ENCODE measurements at places on chromosomes 2 and 18.

- no peak for DNase-seq
Measured at GRCh38 chr2:137826373-137827372, 137.6 kb upstream of the HNMT start.

GRCh38 chr2:197452754-197453122 lies 614 bp upstream of the COQ10B start:
- DNase-seq, result no peak

DNA sequence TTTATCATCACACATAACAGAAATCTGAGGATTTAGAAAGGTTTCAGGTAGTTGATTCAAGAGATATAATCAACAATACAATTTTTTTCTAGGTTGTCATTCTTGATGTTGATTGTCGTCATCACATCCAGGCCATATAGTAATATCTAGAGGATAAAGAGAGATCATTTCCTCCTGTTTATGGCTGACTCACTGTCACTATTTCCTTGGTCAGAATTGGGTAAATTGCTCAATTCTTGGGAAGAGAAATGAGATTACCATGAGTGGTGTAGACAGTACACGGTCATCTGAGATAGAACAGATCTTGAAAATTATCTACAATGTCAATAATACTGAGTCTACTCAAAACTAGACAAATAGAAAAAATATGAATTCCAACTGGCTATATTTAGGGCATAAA lies 78.8 kb downstream of the ZNF804A start:
- DNase-seq, result no peak

- DNase-seq, result no peak
Measured at GRCh38 chr2:65728477-65729180, 296.2 kb upstream of the SPRED2 start.

- DNase-seq, result no peak
Measured at GRCh38 chr2:29480426-29480825, 365.2 kb downstream of the CLIP4 start.

- peak; percentile 8 for DNase-seq
Measured at GRCh38 chr2:86025229-86025820, 80.4 kb downstream of the POLR1A start.

DNA sequence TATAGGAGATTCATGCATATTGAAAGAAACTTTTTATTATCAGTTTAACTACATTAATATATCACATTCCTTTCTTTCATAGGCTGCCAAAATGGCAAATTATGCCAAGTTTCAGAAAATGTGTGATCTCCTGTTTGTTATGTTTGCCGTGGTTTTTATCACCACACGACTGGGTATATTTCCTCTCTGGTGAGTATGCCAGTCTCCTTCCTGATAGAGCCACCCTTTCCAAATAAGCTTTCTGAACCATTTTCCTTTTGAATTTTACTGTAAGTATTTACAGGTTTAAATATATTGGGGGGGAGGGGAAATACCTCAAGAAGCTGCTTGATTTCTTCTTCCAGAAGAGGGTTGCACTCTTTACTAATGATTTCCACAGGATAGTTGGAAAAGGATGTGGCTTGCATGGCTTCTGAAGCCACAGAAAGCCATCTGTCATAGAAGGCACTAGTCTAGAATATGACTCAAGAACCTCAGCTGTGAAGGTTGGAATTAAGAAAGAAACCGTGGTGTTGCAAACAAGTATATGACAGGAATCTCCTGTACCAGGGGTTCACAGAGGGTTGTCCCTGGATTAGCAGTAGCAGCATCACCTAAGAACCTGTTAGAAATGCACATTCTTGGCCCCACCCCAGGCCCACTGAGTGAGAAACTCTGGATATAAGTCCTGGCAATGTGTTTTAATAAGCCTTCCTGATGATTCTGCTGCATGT lies 84.5 kb upstream of the NOSTRIN start:
- no peak for DNase-seq

DNA sequence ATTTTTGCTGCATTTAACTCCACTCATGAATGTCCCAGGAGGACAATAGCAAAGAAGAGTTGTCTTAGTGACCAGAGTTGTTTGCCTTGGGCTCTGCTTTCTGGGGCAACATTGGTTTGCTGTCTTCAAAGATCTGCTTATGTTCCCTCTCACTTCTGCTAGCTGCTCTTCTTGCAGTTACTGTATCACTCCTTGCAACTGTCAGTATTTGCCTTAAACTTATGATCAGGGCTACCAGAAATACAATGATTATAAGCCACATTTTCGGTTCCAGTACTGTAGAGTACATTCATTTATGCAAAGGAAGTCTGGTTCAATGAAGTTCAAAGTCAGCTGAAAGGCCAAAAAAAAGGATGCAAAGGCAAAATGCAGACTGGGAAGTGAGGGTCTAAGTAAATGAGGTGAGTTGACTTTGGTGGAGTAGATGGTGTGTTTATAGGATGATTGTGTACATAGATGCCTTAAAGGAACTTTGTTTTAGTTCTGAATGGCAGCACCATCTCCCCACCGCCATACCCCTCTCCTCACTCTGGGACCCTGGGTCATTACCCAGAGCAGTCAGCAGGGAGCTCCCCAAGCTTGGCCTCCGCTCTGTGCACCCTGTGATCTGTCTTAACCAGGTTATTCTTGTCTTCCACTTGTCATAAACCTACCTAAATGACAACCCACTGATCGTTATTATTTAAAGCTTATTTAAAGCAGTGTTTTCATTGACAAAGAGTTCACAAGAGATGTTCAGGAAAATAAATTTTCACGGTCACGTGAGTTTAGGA lies 236.0 kb downstream of the DOK6 start:
- DNase-seq, result no peak

- no peak for DNase-seq
Measured at GRCh38 chr2:105769504-105769903, 24.8 kb downstream of the NCK2 start.

DNA sequence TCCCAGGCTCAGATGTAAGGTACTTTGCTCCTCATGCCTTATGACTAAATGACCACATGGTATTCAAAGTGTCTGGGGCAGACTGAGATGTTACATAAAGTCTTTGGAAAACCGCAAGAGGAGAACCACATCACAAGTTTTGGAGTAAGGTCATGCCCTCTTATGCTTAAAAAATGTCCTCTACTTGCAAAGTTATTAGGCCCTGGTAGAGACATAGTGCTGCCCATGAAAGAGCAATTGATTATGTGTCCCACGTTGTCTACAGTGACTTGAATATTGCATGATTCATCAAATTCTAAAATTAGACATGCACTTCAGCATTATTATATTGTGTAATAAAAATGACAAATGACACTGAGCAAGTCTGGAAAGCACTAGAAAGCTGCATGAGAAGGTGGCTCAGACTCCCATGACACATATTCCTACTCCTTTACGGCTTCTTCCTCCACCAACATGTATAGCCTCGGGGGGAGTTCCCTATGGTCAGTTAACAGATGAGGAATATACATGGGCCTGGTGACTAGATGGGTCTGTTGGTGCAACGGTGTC lies 602.6 kb upstream of the VRK2 start:
- DNase-seq, result peak; percentile 56

GRCh38 chr2:20092226-20092900 lies 40.9 kb upstream of the LAPTM4A start:
- DNase-seq, result no peak

- DNase-seq, result no peak
Measured at GRCh38 chr2:161147856-161148255, 12.4 kb upstream of the TANK start.
